ENCODE measurements at places on chromosomes 12 and 14.

- no peak for DNase-seq
These were observed 41.7 kb downstream of the SMIM41 start for GRCh38 chr12:52120951-52121823.

- DNase-seq, result no peak
These were observed 72.9 kb downstream of the DENND5B start for GRCh38 chr12:31517994-31518393.

DNA sequence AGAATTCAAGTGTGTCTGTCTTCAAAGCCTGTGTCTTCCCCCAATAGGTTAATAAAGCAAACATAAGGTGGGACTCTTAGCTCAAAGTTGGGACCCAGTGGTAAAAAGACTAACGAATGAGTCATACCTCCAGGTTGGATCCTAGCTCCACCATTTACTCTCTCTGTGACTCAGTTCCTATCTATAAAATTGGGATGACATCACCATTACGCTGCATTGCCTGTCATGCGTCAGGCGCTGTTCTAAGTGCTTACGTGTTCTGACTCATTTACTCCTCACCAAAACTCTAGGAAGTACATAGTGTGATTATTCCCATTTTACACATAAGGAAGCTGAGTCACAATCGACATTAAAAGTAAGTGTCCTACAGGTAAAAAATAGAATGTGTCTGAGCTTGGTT, 915.8 kb downstream of the VRK1 start:
- no peak for DNase-seq

- no peak for DNase-seq
These were observed 76.3 kb downstream of the ANO2 start for GRCh38 chr12:5868625-5869295.

DNA sequence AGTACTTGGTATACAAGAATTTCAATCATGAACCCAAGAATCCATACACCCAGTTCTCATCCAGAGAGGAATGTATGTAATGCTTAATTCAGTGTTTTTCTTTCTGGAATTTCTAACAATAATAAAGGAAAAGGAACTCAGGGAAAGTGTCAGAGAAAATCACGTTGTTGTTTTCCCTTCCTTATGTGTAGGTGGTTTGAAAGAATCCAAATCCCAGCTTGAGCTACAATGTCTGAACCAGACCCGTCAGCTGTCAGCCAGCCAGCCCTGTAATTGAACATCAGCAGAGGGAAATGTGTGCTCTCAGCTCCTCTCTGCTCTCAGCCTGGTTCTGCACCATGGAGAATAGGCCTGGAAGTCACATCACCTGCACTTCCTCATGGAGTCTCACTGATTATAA, 126.5 kb downstream of the TMEM30B start:
- DNase-seq, result no peak

GRCh38 chr12:7001921-7002591, 16.2 kb downstream of the LPCAT3 start:
- DNase-seq, result no peak

DNA sequence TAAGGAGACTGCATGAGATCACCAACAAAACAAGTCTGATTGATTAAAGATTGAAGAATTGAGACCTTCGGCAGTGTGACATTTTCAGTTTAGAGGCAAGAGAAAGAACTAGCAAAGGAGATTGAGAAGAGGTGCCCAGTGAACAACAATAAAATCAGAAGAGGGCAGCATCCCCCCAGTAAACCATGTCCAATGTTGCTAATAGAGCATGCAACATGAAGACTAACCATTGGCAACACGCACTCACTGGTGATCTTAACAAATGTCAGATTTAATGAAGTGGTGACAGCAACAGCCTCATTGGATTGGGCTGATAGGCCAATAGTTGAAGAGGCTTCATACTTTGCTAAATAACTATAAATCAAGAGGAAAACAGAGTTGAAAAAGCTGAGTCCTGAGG, 20.7 kb upstream of the TAS2R14 start:
- DNase-seq, result no peak

DNA sequence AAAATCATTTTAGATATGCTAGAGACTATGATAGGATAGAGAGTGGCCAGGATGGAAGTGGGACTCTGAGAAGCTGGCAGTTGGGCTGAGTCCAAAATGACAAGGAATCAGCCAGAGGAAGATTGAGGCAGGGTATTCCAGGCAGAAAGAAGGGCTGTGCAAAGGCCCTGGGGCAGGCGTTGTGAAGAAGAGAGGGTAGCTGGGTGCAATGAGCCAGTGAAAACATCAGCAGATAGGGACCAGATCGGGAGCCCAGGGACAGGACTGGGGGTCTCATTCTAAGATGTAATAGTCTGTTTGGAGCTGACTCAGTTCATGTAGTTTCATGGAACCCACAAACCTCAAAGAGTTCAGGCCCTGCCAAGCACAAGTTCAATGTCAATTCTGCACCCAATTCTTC, 126.6 kb downstream of the KSR2 start:
- no peak for DNase-seq

GRCh38 chr12:15555446-15555845, 233.1 kb downstream of the PTPRO start:
- DNase-seq, result no peak

- no peak for DNase-seq
These were observed 2.4 kb downstream of the SINHCAF start for GRCh38 chr12:31323391-31324115.

GRCh38 chr12:51818566-51819300, 29.8 kb downstream of the FIGNL2 start:
- DNase-seq, result peak; percentile 68

DNA sequence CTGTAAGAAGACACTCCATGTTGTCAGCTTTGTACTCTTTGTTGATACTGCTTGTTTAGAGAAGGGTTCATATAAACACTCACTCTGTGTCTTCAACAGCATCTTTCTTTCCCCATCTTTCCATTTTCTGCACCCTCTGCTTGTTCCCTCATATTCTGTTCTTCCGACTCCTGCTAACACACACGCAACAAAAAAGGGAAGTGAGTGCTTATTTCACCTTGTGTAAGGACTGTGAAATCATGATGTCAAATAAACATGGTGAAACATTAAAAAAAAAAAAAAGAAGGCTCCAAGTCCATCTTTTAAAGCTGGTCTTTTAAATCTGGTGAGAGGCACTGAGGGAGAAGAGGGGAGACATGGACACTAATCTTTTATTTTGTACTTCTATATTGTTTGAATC, 145.4 kb downstream of the RPAP3 start:
- DNase-seq, result no peak

- no peak for DNase-seq
These were observed 341.7 kb upstream of the KITLG start for GRCh38 chr12:88921890-88922532.

DNA sequence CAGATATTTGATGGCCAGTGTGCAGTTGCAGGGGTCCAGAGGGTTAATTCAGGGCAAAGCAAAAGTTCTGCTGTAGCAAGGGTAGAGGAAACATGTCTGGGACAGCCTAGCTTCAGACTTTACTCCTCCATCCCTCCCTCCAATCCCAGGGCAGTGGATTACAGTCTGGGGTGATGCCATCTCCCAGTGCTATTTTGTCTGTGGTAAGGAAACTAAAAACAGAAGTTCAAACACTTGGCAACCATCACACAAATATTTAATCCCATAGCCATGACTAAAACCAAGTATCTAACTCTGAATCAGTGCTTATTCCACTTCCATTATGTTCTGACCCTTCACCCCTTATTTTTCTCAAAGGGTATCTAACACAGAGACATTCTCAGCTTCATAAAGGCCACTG, 61.8 kb downstream of the PIK3C2G start:
- peak; percentile 16 for DNase-seq

- no peak for DNase-seq
These were observed 104.7 kb upstream of the SLC35F4 start for GRCh38 chr14:57970594-57970993.

DNA sequence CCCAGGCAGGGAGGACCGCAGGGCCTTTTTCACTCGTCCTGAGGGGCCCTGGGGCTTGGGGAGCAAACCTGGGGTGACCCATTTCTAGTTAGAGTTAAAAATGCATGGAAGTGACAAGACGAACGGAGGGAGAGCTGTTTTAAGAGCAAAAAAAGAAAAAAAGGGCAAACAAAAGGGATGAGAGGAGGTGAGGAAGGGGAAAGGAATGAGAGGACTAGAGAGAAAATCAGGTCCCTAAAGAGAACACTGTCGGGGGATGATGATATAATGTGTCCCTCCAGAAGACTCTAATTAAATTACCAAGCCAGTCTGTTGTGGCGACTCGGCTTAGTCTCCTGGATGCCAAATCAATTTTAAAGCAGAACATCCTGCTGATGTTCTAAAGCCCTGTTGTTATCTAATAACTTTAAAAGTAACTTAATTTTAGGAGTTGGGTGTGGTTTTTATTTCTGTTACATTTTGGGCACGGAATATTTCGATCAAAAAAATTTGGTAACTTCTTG, 1.1 kb downstream of the ANO6 start:
- DNase-seq, result no peak

DNA sequence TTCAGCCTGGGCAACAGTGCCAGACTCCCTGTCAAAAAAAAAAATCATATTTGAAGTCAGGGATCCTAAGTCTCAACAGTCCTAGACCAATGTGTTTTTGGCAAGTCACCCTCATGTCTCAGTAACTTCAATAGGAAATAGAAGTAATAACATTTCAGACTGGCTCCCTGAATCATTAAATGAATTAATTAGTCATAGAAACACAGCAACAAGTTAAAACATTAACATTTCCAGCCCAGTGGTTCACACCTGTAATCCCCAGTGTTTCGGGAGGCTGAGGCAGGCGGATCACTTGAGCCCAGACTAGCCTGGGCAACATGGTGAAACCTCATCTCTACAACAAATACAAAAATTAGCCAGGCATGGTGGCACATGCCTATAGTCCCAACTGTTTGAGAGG, 125.2 kb downstream of the GTF2A1 start:
- no peak for DNase-seq

- no peak for DNase-seq
These were observed 72.6 kb downstream of the SUSD6 start for GRCh38 chr14:69683971-69684370.

- no peak for DNase-seq
These were observed 63.2 kb downstream of the KLHL28 start for GRCh38 chr14:44898551-44898950.

GRCh38 chr12:21308785-21309184, 25.9 kb downstream of the SLCO1A2 start:
- DNase-seq, result no peak

DNA sequence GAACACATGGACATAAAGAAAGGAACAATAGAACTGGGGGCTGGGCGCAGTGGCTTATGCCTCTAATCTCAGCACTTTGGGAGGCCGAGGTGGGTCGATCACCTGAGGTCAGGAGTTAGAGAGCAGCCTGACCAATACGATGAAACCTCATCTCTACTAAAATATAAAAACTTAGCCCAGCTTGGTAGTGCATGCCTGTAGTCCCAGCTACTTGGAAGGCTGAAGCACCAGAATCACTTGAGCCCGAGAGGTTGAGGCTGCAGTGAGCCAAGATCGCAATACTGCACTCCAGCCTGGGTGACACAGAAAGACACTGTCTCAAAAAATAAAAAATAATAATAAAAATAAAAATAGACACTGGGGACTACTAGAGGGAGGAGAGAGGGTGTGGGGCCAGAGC, 154.5 kb downstream of the SEC23A start:
- no peak for DNase-seq
